Cardiac septum (tissue), 1 donor: ENCODE measurements at places on chromosomes 11 and 22. TPM values are rescaled to one million over a fixed set of nuclear protein-coding genes. Genes with fewer than 3 reads are reported as not detected.

The GAS2L1 gene
- 13.0 TPM for total RNA-seq

DNA sequence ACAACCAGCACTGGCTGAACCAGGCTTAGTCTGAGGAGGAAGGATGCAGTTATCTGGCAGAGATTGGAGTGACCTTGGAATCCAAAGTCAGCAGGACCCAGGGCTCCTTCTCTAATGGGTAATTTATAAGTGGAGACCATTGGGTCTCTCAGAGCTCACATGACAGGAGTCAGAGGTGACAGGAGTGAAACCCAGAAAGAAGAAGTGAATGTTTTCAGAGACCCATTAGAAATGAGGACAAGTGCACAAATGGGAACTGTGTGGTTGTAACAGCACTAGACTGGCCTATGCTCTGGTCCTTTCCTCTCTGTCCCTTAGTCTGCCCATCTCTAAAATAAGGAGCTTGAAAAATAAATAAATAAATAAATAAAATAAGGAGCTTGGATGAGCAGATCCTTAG, 107.4 kb downstream of the SERGEF start:
- DNase-seq, result no peak

DNA sequence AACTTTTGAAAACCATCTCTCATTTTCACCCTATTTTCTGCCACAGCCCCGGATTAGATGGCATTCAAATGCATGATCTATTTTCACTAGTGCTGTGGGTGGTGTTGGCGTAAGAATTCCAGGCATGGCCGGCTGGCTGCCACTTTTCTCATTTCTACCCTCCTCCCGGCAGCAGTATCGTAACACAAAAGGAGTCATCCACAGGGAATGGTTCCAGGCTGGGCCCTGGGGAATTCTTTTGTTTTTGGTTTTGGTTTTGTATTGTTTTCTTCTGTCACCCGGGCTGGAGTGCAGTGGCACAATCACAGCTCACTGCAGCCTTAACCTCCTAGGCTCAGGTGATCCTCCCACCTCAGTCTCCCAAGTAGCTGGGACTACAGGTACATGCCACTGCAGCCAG, 13.8 kb downstream of the JAML start:
- no peak for DNase-seq

- no peak for DNase-seq
Observed at GRCh38 chr22:22619765-22620414, 24.5 kb upstream of the GGTLC2 start.

- DNase-seq, result no peak
Observed at GRCh38 chr11:10908215-10908951, 50.5 kb upstream of the ZBED5 start.

DNA sequence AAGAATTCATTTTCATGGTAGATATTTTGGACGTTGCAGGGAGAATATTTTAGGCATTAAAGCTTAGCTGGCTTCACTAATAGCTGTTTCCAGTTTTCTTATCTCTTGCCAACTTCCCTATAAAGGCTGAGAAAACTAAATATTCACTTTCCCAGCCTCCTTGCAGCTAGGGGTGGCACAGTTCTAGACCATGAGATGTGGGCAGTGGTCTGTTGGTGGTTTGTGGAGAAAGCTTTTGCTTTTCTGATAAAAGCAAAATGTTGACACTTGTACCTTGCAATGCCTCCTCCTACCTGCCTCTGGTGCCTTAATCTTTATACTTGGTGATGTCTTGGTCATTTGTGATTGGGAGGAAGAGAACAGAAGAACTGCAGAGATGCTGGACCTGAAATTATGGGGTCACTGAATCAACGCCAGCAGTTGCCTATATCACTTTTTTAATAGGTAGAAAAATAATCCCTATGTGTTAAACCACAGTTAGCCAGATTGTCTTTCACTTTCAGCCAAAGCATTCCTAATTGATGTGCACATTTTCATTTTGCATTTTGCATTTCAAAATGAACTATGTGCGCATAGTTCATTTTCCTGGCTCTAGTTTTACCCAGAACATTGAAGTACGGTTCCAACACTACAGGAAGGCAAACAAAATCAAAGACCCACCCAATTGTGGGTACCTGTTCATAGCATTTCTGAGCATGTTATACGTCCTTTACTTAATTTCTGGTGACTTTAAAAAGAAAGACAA, 24.9 kb upstream of the ABTB2 start:
- DNase-seq, result no peak

The PRPF19 gene
- total RNA-seq, result 32.5 TPM

The NXPE1 gene
- 0.11 TPM for total RNA-seq

DNA sequence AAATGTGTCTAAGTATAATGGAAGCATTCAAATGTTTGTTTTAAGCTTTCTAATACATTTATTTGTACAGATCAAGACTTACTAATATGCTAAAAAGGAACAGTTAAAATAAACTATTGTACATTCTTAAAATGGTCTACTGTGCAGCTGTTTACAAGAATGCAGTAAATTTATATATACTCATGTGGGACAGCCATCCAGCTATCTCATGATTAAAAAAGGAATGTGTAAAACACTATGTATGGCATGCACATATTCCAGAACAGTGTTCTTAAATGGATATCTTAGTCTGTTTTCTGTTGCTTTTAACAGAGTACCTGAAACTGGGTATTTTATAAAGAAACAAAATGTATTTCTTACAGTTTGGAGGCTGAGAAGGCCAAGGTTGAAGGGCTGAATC, 30.2 kb upstream of the CSTF3 start:
- DNase-seq, result no peak

DNA sequence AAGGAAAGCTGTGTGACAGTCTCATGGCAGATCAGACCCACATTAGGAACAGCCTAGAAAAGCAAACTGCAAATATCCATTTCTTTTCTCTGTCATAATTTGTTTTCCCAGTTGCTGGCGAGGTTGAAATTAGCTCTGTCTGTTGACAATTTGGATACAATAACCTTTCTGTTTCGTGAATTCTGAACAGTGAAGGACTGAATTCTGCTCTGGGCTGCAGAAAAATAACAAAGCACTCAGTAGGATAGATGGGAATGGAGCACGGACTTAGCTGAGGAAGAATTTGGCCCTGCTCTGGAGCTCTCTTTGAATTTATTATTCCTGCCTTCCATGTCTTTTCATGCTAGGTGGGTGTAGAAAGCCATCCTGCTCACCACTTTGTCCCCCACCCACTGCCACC, 140.3 kb downstream of the RRAS2 start:
- no peak for DNase-seq

The PNPLA3 gene
- 0.32 TPM for total RNA-seq

- DNase-seq, result no peak
Observed at GRCh38 chr11:8138526-8138925, 30.3 kb downstream of the RIC3 start.

The RBMXL2 gene
- total RNA-seq, result not detected

GRCh38 chr11:19368726-19369375, 128.1 kb upstream of the E2F8 start:
- DNase-seq, result no peak

DNA sequence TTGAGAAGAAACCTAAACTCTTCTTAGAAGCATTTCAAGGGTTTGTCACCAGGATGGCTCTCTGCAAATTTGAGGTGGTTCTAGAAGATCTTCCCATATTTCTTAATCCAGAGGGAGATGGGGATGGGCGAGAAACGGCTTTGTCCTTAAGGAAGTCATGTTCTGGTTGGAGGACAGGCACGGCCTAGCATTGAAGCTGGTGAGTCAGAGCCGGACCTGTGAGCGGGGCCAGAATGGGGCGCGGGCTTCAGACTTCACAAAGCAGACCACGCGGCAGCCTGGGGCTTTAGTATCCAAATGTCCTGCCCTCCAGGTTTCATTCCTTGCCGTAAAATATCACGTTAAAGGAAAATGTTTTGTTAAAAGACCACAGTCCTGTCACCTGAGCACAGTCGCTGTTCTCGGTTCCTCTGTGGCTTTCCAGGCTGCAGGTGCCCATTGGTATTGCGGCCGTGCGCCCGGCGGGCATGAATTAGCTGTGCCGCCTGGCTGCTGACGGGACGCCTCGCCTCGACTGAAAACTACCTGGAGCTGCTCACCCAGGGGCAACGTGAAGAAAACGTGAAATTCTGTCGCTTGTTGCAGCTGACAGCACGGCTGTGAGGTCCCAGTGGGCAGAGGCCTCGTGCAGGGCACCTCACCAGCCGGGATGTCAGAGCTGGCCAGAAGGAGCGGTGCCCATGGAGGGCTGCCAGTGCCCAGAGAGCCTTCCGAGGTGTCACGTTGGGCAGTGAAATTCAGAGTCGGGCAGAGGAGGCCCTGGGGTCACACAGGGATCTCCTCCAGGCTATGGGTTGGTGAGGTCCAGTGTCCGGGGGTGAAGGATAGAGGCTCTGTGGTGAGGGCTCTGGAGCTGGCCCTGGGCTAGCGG, 59.0 kb downstream of the LRP5 start:
- DNase-seq, result no peak

GRCh38 chr11:87901341-87901740, 273.9 kb downstream of the RAB38 start:
- DNase-seq, result no peak

The PRRG4 gene
- total RNA-seq, result 0.40 TPM

The CXCR5 gene
- not detected for total RNA-seq

DNA sequence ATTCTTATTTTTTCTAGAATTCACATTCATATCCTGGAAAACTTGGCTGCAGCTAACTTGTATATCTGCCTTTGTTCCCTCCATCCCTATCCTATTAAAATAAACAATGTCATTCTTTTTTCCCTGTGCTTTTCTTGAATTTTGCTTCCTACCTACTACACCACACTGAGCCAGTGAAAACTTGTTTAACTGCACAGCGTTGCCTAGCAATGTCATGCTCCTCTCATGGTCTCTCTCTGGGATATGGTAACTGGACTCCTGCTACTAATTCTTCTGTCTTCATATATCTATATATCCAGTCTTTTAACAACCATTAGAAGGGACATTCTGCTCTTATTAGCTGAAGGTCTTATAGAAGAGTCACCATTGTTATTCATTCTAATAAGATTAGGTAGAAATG, 434.4 kb downstream of the METTL15 start:
- DNase-seq, result no peak

The PRR5L gene
- total RNA-seq, result 4.0 TPM

DNA sequence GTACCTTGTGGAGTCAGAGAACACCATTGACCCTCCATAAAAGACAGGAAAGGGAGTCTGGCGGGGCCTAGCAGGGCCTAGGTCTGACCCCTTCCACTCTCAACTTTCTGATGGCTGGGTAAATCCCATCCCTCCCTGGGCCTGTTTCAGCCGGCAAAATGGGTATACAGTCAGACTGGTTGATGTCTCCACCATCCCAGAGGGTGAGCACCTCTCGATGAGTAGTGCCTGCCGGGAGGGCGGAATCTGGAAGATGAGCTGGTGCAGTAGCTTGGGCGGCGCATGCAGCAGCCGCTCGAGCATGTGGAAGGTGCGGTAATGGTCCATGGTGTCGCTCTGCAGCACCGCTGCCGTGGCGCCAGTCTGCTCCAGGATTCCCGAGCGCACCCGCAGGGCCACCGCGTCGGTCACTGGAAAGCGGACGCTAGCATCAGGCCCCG, 528 bp downstream of the FIBP start:
- DNase-seq, result no peak

The MCHR1 gene
- total RNA-seq, result 0.43 TPM

The RIMBP3B gene
- total RNA-seq, result 0.08 TPM

DNA sequence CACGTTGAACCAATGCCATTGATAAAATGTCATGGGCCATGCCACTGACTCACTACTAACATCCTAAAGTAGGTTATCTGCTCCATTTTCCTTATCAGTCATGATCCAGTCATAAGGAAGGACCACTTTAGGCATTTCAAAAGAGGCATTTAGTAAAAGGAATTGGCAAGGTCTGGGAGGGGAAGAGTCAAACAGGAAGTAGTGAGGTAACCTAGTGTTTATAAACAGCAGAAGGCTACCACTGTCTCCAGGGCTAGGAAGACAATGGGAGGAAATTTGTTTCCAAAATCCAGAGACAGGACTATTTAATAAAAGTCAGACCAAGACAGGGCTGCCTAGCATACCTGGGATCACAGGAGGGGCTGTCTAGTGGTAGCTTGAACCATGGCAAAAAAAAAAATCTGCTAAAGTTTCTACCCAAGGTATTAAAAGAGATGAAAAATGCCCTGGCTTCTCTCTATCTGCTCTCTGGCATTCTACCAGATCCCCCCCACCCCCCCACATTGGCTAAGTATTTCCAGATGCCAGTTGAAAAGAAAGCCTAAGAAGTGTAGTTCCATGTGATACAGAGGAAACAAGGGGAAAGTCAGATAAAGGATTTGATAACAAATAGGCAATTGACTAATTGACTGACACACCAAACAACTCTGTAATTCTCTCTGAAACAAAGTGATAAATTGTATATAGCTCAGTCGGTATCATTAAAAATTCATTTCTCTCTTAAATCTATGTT, 50.4 kb upstream of the C11orf87 start:
- DNase-seq, result no peak

DNA sequence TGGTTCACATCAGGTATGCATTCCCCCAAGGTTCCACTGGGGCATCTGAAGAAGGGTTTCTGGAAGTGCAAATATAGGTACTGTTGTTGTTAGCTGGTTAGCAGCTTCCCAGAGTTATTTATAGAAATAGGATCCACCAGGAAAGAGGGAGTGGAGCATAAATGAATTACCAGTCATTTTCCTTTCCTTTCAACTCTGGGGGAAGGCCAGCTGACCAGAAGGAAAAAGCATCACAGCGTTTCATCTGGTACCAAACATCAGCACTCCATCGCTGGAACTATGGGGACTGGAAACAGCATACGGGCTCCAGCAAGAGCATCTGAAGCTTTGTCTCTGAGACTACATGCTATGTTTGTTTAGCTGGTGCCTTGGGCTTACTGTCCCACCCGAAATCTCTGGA, 378.2 kb upstream of the NARS2 start:
- DNase-seq, result no peak

GRCh38 chr11:126060757-126061171, 1.9 kb downstream of the CDON start:
- DNase-seq, result no peak

DNA sequence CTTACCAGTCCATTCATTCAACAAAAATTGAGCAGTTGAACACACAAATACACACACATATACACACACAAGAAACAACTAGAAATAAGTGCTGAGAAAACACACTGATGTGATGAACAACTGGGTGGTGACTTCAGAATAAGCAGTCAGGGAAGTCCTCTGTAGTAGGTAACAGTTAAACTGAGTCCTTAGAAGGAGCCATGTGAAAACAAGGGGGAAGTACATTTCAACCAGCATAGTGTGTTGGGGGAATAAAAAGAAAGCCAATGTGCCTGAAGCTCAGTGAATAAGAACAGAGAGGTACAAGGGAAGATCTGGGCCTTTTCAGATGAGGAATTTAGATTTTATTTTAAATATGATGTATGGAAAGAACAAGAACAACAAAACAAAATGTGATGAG, 6.8 kb upstream of the TMEM123 start:
- no peak for DNase-seq

DNA sequence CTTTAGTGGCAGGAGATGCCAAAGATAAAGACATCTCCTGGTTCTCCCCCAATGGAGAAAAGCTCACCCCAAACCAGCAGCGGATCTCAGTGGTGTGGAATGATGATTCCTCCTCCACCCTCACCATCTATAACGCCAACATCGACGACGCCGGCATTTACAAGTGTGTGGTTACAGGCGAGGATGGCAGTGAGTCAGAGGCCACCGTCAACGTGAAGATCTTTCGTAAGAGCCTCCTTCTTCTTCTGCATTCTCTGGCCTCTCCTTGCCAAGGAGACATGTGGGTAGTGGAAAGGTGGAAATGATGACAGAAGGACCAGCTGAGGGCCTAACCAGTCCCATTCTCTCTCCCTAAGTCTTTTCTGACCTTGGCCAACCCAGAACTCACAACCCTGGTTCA, 110.1 kb upstream of the TTC12 start:
- no peak for DNase-seq
